ENCODE measurements at places on chromosomes 5 and 9. TPM values are rescaled to one million over a fixed set of nuclear protein-coding genes. Genes with fewer than 3 reads are reported as not detected.

IRX4 gene
- total RNA-seq, result not detected

DOCK2 gene
- total RNA-seq, result 3.3 TPM

SPINK14 gene
- total RNA-seq, result not detected

TAF1L gene
- not detected for total RNA-seq

EIF4E1B gene
- not detected for total RNA-seq

C9orf153 gene
- 0.87 TPM for total RNA-seq

GRCh38 chr5:140261403-140262171 lies 41.3 kb downstream of the PFDN1 start:
- H3K27ac ChIP-seq, result peak overlapping the region; percentile 95
- peak overlapping the region; percentile 29 for H3K4me3 ChIP-seq
- no peaks in the 10 kb centered on the region for H3K27me3 ChIP-seq
- peaks cover 31% of the 10 kb centered on the region for H3K4me1 ChIP-seq
- H3K36me3 ChIP-seq, result no peaks in the 10 kb centered on the region

- no peak for DNase-seq
- H3K4me3 ChIP-seq, result no peak overlapping the region
- no peaks in the 10 kb centered on the region for H3K27me3 ChIP-seq
- no peaks in the 10 kb centered on the region for H3K4me1 ChIP-seq
- peak overlapping the region; percentile 52 for H3K27ac ChIP-seq
Measured at GRCh38 chr5:153901449-153901848, 137.3 kb downstream of the FAM114A2 start.

DNA sequence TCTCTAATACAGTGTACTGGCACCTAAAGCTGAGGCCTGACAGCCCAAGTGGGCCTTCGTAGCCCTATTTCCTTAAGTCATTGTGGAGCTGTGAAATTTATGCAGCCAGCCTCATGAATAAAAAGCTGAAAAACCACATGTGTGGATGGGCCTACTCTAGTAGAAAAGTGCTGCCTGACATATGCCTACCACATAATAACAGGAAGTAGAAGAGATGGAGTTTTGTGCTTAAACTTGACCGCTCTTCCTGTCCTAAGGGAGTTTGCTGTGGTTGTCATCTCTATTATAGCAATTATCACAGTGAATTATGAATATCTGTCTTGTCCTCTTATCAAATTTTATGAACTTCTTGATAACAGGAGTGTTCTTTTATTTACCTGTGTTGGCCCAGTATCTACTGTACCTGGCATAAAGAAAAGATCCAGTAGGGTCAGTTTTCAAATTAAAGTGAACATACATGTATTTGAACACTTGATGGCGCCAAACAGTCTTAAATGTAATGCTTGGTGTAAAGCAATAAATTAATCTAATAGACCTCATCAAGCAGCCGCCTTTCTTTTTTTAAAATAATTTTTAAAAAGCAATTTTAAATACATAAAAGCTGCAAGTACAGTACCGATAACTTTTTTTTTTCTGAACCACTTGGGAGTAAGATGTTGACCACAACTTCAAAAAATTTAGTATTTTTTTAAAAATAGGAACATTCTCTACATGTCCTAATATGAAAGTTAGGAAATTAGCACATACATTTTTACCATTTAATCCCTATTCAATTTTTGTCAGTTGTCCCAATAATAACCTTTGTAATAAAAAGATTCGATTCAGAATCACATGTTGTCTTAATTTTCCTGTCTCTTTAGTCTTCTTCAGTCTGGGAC lies 51.0 kb downstream of the FKTN start:
- H3K4me3 ChIP-seq, result no peak overlapping the region
- H3K27me3 ChIP-seq, result no peaks in the 10 kb centered on the region
- H3K27ac ChIP-seq, result no peak overlapping the region

- no peaks in the 10 kb centered on the region for H3K27me3 ChIP-seq
- H3K36me3 ChIP-seq, result no peaks in the 10 kb centered on the region
- no peak for DNase-seq
- H3K4me1 ChIP-seq, result peaks cover 17% of the 10 kb centered on the region
Measured at GRCh38 chr9:33304362-33304761, 14.0 kb downstream of the NFX1 start.

- H3K27me3 ChIP-seq, result no peaks in the 10 kb centered on the region
- no peaks in the 10 kb centered on the region for H3K36me3 ChIP-seq
- H3K4me1 ChIP-seq, result peaks cover 40% of the 10 kb centered on the region
Measured at GRCh38 chr5:135211083-135211790, 177.2 kb upstream of the PITX1 start.

DNA sequence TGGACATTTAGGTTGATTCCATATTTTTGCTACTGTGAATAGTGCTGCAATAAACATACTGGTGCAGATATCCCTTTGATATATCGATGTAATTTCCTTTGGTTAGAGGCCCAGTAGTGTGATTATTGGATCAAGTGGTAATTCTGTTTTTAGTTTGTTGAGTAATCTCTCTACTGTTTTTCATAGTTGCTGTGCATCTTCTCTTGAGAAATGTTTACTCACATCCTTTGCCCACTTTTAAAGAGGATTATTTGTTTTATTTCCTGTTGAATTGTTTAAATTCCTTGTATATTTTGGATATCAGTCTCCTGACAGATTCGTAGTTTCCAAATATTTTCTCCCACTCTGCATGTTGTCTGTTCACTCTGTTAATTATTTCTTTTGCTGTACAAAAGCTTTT lies 352.6 kb upstream of the TARS1 start:
- H3K4me3 ChIP-seq, result no peak overlapping the region
- no peaks in the 10 kb centered on the region for H3K36me3 ChIP-seq
- H3K27ac ChIP-seq, result no peak overlapping the region

DNA sequence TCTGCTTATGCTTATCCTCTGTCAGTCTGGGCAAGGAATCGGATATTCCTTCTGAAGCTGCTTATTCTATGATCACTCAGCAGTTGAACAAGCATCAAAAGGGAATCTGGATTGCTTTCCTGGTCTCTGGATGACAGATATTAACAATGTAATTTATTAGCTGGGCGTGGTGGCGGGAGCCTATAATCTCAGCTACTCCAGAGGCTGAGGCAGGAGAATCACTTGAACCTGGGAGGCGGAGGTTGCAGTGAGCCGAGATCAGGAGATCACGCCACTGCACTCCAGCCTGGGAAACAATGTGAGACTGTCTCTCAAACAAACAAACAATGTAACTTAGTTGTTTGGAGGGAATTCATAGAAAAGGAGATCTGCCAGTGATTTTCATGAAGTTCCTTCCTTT lies 45.4 kb downstream of the DMRT1 start:
- no peaks in the 10 kb centered on the region for H3K4me1 ChIP-seq
- H3K27ac ChIP-seq, result no peak overlapping the region
- no peak overlapping the region for H3K4me3 ChIP-seq
- H3K36me3 ChIP-seq, result no peaks in the 10 kb centered on the region

- no peaks in the 10 kb centered on the region for H3K27me3 ChIP-seq
- peak overlapping the region; percentile 95 for H3K27ac ChIP-seq
- H3K4me3 ChIP-seq, result no peak overlapping the region
- DNase-seq, result no peak
Measured at GRCh38 chr5:150675069-150675468, 14.0 kb downstream of the MYOZ3 start.

DNA sequence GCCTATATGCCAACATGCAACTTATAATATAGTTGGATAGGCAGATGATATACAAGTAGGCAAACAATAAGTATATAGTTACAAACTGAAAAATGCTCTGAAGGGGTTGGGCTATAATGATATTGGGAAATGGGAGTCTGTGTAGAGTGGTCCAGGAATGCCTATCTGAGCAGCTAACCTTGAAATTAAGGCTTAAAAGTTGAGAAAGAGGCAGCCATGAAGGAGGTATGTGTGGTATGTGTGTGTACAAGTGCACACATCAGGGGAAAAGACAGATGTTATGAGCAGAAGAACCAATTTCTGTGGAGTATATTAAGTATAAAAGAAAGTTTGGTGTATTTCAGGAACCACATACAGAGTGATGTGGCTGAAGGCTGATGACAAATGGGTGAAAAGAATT lies 154.9 kb upstream of the PAPPA start:
- DNase-seq, result no peak
- H3K4me1 ChIP-seq, result peaks cover 18% of the 10 kb centered on the region
- no peak overlapping the region for H3K27ac ChIP-seq
- H3K36me3 ChIP-seq, result no peaks in the 10 kb centered on the region

Measured in gastrocnemius medialis (tissue), 4 donors.